ENCODE measurements at places on chromosomes 4 and X. TPM values are rescaled to one million over a fixed set of nuclear protein-coding genes. Genes with fewer than 3 reads are reported as not detected.

The RIPPLY1 gene
- not detected for total RNA-seq

The ARSJ gene
- 8.8 TPM for total RNA-seq

The ATOH1 gene
- not detected for total RNA-seq

The ERAS gene
- total RNA-seq, result not detected

The SMIM10 gene
- total RNA-seq, result 11.3 TPM

The MAGEA4 gene
- not detected for total RNA-seq

The BST1 gene
- total RNA-seq, result 5.3 TPM

The SMIM31 gene
- not detected for total RNA-seq

DNA sequence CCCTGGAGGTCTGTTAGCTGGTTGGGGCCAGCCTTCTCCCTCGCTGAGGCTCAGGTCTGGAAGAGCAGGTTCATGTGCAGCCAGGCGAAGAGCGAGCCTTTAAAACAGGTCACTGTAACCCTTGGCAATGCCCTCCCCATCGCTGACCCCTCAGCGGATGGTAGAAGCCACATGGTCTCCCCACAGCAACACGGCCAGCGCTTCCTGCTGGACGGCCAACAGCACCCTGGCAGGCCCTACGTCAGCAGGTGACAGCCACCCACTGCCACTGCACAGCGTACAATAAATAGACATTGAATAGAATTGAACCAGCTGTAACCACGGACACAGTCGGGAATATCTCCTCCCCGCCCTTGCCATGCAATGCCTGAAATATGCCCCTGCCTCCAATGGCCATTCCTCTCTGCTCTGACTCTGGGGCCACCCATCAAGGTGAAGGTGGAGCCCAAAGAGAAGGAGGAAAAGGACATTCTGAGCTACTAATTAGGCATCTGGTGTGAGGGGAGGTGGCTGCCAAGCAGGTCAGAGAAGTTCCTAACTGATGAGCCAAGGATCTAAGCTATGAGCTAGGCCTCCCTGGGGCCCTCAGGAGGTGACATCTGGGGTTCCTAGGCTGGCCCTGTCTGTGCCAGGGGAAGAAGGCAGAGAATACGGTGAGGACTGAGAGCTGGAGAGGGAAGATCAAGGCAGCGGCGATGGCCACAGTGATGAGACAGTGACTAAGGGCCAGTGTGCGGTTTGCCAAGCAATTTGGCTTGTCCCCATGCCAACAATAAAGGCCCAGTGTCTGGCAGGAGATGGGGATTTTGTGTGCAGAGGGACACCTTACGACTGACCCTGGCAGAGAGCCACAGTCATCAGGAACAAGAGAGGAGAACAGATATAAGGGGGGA is 202.3 kb downstream of the BCOR start:
- DNase-seq, result no peak

GRCh38 chr4:98482847-98483806 is 175.3 kb downstream of the TSPAN5 start:
- no peak for DNase-seq

- DNase-seq, result no peak
Measured at GRCh38 chrX:100407147-100407783, 2.8 kb downstream of the PCDH19 start.

- DNase-seq, result no peak
Measured at GRCh38 chrX:125108921-125109320, 210.8 kb upstream of the TEX13C start.

DNA sequence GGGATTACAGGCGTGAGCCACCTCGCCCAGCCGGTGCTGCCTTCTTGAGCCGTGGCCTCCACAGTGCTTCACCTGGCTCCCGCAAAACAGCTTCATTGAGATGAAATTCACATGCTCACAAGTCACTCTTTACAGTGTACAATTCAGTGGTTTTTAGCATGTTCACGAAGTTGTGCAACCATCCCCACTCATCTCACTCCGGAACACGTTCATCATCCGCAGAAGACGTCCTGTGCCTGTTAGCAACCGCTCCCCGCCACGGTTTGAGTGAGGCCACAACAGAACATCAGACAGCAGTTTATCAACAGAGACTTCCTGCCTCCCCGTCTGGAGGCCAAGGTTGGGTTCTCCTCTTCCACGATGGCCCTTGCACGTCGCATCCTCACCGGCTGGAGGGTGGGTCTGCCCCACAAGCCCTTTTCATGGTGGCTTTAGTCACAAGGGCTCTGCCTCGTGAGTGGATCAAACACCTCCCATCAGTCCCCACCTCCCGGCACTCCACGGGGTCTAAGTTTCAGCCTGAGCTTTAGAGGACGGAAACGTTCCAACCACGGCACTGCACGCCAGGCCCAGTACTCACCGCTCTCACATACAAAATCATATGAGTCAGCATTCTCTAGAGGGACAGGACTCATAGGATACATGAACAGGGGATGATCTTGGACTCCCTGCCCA is 29.6 kb upstream of the SPON2 start:
- DNase-seq, result peak; percentile 96

- DNase-seq, result no peak
Measured at GRCh38 chr4:154433543-154433942, 58.1 kb downstream of the DCHS2 start.

- no peak for DNase-seq
Measured at GRCh38 chr4:37138019-37138653, 106.4 kb upstream of the NWD2 start.

- DNase-seq, result peak; percentile 76
Measured at GRCh38 chr4:8427761-8428287, 12.7 kb downstream of the ACOX3 start.

DNA sequence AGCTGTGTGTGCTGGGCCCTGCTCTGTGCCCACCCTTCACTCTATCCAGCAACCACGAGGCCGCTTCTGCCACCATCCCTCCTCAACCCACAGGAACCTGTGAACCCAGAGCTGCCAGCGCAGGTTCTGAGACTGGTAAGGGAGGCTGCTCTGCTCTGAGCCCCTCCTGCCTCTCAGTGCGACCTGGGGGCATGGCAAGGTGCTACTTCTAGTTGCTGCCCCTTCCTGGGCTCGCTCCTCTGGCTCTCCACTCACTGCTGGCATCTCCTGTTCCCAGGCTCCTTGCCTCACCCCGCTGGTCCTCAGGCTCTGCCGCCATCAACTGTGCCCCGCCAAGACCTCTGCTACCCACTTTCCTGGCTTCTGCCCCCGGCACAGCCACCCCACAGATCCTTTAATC is 39.3 kb downstream of the RNF212 start:
- no peak for DNase-seq

- no peak for DNase-seq
Measured at GRCh38 chr4:78569306-78569821, 17.8 kb downstream of the ANXA3 start.

GRCh38 chr4:663046-663437 is 11.0 kb downstream of the ATP5ME start:
- no peak for DNase-seq

DNA sequence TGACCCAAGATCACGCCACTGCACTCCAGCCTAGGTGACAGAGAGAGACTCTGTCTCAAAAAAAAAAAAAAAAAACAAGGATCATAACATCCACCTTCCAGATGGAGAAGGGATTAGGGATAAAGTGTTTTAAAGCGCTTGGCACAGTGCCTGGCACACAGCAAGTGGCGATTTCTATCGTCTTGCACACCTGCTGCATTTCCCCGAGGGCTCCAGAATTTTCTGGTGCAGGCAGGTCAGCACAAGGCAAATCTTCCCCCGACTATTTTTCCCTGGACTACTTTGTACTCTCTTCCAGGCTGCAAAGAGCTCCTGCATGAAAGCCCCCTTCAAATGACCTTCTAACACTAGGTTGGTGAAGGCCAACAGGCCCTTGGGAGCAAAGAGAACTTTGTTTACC is 57.3 kb downstream of the APBB2 start:
- DNase-seq, result no peak

DNA sequence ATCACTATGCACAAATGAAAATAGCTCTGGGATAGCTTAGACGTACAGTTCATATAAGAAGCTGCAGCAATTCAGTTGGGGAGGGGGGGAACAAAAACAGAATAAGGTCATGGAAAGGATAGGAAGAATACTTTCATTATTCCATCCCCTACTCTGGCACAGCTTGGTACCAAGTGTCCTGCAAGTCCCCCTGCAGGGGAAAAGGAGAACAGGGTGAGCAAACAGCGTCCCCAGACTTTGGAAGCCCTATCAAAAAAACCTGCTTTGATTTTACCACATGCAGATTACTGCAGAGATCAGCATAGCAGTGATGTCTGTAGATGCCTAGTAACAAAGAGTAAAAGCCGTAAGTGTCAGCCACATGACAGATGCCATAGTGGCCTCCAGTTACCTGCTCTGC is 209.4 kb upstream of the NEIL3 start:
- no peak for DNase-seq

DNA sequence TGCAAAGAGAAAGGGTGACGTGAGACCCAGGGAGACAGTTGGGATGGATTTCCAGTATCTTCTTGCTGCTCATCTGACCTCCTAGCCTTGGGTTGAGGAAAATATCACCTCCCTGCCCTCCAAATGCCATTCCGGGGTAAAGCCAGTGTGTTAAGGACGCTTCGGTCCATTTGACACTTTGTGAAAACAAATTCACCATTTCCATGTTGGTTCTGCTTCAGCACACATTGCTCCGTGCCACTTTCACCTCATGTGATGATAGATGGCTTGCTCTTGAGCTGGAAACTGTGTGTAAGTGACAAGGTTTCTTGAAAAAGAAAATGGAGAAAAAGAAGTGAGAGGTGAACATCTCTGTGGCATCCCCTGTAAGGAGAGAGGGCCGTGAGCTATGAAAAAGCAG is 256.1 kb upstream of the PGRMC2 start:
- DNase-seq, result no peak

- DNase-seq, result no peak
Measured at GRCh38 chrX:113868711-113869110, 715.2 kb upstream of the HTR2C start.

DNA sequence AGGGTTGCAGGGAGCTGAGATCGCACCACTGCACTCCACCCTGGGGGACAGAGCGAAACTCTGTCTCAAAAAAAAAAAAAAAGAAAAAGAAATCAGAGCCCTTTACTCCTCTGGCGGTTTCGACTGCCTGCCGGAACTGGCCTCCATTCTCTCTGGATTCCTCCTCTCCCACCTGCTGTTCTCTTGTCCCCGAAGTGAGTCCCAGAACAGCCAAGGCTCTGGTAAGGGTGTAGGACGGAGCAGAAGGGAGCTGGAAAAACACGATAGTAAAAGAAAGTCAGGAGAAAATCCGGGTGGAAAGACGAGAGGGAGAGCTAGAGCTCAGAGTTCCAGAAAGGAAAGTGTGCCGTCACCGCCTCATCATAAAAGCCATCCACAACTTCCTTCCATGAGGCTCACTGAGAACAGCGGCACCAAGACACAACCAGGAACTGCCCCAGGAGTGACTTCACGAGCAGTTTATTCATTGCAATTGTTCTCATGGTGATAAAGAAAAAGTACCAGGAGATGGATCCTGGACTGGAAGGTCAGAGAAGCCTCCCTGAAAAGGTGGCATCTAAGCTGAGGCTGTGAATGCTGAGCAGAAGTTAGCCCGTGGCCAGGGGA is 12.3 kb downstream of the TLR3 start:
- no peak for DNase-seq

- DNase-seq, result no peak
Measured at GRCh38 chr4:147782087-147782781, 50.3 kb downstream of the ARHGAP10 start.

DNA sequence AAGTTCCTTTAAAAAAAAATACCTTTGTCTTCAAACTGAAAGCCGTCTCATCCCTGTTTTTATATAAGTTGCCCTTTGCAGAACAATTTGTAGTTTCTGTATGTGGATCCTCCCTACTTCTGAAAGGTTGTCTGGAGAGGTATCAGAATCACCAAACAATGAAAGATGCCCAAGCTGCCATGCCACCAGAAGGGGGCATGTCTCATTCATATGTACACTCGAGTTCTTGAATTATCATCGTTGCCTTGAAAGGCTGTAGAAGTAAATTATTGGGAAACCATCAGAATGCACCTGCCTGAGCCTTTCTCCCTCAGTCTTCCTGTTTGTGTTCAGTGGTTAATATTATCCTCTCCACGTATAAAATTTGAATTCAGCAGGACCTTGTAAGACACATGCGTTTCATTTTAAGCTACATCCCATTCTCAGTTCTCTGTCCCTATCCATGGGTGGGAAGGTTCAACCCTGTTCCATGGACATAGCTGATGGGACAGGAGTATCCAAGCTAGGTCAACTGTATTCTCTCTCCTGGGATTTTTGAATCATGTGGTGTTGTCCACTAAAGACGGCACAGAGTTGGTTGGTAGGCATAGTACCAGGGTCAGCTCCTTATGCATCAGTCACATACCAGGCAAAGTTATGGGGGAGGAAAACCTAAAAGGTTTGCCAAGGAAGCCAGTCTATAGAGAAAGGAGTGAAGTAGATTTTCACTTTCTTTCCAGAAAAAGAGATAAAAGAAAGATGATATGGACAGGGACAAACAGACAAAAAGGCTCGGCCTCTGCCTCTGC is 24.0 kb downstream of the GALNT7 start:
- DNase-seq, result no peak

- DNase-seq, result no peak
Measured at GRCh38 chr4:152009031-152009670, 248.3 kb upstream of the GATB start.

DNA sequence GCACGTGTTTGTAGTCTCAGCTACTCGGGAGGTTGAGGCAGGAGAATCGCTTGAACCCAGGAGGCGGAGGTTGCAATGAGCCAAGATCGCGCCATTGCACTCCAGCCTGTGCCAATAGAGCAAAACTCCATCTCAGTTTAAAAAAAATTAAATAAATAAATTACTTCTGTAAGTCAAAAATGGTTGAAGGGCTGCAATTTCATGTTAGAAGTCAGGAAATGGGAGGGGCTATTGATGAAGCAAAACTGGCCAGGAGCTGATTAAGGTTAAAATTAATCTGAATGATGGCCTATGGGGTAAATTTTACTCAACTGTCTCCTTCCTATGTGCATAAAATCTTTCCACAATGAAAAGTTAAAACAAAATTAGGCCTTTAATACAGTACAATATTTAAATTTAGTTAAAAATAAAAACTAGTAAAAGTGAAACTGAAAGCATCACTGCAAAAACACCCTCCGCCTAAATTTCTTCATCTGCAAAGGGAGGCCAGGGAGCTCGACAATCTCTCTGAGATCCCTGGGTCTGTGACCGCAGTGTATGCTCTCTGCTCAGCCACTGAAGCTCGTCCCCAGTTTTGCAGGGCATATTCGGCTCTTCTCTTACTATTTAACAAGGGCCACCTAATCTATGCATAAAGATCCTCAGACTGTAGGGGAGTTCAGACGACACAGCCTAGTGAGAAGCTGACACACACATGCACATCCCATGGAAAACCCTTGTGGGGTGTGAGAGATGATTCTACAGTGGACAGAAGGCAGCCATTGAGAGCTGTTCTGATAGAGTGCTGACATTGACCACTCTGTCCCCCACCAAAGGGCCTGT is 57.2 kb downstream of the IRF2 start:
- DNase-seq, result no peak

DNA sequence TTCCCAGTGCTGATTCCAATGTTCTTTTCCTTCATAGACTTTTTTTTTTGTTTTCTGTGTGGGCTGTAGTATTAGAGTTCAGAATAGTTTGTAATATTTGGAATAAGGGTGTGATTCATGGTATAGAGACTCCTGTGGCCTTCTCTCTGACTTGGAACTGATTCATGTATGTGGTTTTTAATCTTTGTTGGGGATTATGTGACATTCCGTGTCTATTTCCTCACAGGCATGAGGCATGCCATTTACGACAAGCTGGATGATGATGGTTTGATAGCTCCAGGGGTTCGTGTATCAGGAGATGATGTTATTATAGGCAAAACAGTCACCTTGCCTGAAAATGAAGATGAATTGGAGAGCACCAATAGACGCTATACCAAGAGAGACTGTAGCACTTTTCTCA is 44.4 kb downstream of the POLR2B start:
- no peak for DNase-seq

- no peak for DNase-seq
Measured at GRCh38 chrX:57677132-57677858, 2.8 kb downstream of the NLRP2B start.
